ENCODE measurements at places on chromosomes 7 and 10.

DNA sequence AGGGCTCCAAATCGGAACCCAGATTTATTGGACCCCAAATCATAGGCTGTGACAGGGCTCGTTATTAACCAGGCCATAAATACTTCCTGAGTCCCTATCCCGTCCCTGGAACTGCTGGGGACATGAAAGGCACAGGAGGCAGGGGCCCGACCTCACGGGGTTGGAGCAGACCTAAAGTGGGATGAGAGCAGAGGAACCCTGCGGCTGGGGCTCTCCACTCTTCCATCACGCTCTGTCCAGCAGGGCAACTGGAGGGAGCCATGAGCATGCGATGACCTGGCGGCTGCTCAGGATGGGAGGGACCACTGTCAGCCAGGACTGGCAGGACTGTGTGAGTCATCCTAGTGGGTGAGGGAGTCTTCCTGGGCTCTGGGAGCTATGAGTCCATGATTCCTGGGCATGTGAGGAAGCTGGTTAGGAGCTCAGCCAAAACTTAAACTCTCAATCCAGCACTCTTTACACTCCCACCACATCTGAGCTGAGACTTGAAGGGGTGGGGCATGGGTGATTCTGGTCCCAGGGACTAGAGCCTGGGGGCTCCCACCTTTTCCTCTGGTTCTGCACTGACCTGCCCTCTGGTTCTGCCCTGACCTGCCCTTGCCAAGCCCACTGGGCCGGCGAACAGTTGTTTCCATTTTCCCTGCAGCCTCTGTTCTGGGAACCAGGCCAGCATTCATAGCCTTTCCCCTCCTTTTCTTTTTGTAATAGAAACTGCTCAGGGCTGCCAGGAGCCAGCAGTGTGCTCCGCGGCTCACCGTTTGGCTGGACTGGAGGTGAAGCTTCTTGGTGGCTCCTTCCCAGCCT is 47.1 kb downstream of the SYPL1 start:
- no peak for DNase-seq

DNA sequence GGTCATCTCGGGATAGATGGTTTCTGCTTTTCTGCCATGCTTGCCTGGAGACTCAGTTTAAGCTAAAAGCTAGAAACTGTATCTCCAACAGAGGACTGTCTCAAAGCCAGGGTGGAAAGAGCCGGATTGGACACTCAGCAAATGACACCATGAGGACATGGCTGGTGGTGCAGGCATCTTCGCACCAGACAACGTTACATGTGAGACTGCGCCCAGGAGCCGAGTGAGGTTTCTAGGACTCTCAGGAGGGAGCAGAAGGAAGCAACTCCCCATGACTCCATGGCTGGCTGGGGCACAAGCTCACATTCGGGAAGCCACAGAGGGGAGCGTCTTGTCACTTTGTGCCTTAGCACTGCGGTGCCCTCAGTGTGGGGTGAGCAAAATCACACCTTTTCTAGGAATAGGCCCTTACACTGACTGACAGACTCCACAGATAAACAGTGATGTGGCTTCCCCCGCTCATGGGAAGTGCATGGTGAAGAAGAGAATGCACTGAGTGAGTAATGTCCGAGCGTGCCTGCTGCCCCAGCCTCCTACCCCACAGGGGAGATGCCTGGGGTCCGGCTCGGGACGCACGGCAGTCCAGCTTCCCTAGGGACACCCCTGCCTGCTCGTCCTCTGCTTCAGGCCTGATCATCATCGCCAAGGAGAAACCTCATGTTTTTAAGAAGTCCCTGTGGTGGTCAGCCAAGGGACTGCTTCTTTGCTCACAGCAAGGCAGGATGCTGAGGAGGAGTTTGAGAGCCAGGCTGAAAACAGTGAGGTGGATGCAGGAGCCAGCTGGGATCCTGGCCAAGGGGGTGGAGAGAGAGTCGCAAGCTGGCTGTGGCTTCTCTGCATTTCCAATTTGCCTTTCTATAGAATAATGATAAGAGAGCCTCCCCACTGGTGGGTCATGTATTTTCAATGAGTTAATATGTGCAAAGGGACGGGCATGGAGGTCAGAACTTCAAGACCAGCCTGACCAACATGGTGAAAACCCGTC is 52.2 kb upstream of the FXYD4 start:
- DNase-seq, result no peak

DNA sequence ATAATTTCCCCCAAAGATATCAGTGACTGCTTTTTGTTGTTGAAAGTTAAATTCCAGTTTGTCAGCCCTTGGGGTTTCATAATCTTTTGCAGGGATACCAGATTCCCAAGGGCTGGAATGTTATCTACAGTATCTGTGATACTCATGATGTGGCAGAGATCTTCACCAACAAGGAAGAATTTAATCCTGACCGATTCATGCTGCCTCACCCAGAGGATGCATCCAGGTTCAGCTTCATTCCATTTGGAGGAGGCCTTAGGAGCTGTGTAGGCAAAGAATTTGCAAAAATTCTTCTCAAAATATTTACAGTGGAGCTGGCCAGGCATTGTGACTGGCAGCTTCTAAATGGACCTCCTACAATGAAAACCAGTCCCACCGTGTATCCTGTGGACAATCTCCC is 3.2 kb downstream of the CYP26A1 start:
- no peak for DNase-seq

DNA sequence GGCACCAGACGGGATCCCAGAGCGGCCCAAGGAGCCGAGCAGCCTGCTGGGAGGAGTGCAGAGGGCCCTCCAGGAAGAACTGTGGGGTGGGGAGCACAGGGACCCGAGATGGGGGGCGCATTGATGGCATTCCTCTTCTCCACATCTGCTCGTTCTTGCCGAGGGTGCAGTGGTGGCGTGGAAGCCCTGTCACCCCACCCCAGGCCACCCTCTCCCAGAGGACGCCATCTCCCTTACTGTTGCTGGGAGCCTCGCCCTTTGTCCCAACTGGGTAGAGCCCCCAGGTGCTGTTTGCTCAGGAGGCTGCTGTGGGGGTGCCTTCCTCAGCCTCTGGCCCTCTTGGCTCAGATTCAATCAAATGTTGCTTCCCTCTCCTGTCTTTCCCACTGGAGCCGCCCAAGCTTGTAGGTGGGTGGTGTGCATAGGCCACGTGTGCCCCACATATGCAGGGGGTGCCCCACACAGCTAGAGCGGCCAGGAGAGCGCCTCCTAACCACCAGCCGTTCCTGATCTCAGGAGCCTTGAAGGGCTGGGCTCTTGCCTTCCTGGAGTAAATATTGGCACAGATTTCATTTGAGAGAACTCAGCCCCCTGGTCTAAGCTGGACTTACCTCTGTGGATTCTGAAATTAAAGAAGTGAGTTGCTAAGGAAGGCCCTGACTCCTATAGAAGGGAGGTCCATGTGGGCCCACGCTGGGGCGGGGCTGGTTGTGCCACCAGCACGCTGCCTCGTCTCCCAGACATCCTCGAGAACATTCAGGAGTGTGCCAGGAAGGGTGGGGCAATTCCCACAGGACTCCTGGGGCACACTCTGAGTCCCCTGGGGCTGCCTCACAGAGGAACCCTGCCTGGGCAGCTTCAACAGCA is 39.2 kb downstream of the ZNF467 start:
- DNase-seq, result no peak

- DNase-seq, result no peak
Measured at GRCh38 chr10:77500754-77501151, 136.9 kb downstream of the KCNMA1 start.

DNA sequence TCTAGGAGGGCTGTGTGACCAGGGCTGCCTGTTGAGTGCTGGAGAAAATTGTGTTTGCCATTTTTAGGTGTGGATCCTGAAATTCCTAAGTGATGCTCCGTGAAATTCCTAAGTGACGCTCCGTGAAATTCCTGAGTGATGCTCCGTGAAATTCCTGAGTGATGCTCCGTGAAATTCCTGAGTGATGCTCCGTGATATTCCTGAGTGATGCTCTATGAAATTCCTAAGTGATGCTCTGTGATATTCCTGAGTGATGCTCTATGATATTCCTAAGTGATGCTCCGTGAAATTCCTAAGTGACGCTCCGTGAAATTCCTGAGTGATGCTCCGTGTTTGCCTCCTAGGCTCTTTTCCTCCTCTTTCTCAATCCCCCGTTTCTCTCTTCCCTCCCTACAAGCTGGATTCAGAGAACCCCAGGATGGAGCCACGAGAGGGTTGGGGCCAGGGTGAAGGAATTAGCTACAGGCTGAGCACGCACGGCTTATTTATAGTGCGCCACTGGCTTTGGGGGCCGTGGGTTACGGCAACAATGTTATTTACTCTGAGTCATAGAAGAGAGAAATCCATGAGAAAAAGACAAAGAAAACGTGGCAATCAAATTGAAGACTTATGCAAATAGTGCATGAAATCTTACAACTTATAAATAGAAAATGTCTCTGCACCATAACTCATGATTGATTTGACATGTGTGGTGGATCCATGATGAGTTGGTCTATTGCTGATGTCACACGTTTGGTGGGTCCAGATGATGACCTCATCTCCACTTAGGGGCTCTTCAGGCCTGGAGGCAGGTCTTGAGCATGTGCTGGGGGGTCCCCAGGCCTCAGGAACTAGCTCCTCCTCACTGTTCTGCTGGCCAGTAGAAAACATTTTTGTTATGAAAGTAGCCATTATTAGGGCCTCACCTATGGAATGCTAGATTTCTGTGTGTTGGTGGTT is 224.6 kb downstream of the WDR37 start:
- no peak for DNase-seq

DNA sequence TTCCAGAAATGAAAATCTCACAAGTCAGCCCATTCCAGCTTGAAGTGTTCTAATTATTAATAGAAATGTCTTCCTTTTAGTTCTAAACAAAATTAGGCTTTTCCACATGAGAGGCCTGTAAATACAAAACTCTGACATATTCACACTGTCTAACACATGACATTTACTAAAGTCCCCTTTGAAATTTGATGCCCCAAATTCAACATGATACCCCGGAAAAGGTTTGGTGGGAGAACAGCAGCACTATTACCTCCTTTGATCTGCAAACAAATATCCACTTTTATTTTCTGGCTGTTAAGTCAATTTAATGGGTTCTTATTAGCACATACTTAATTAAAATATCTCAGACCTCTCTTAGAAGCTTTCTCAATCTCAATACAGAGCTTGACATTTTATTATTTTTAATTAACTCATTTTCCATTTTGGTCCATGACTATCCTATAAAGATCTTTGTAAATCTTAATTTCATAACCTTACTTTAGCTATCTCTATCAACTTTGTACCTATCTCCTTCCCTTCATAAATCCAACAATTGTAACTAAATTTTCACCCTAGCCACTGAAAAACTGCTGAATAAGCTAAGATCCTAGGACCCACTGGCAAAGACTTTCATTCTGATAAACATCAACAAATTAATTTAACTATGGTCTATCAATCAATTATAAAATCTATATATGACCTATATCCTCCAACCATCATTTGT is 63.2 kb downstream of the USP6NL start:
- no peak for DNase-seq

DNA sequence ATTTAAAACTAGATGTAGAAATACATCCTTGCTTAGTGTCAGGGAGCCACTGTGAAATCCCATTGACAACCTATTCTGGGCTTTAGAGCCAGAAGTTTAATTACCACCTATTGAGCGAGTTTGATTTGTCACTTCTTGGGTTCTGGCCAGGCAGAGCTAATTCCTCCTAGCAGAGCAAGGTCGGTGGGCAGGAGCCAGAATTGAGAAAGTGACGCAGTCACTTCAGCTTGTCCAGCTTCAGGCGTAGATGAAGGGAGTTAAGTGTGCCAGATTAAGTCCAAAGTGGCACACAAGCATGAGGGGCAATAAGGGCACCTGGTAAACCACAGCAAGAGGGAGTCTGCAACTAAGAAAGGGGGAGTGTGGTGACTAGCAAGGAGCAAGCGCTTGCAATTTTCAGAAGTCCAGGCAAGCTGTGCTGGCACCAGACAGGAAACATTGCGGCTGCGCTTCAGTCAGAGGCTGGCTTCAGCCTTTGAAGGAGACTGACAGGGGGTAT is 119.4 kb downstream of the ST7 start:
- no peak for DNase-seq
